ENCODE measurements at places on chromosomes 4 and X.

DNA sequence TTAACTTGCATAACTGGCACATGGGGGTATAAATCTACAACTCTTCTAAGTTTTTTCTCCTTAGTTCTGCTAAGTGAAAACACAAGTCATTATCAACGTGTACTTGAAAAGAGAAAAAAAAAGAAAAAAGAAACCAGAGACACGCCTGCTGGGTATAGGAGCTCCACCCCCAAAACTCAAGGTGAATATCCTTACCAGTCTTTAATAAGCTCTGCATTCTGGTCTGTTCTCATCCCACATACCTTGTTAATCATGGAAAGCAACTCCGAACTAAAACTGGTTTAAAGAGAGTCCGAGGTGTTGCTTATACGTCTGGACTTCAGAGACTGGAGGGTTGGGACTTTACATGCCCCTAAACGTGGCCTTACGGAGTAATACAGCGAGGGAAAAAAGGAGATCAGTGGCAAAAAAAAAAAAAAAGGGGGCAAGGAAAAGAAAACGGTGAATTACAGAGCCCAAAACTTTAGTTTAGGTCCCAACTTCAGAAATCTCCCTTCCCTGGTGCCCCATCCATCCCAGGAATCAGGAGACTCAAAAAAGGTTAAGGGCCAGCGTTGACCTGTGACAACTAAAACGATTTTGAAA is 1.0 kb downstream of the PGRMC2 start:
- DNase-seq: no peak

GRCh38 chr4:108113229-108113628 is 55.5 kb downstream of the LEF1 start:
- no peak for DNase-seq

- DNase-seq: no peak
These were observed 54.3 kb upstream of the ARX start for GRCh38 chrX:25070038-25070437.

DNA sequence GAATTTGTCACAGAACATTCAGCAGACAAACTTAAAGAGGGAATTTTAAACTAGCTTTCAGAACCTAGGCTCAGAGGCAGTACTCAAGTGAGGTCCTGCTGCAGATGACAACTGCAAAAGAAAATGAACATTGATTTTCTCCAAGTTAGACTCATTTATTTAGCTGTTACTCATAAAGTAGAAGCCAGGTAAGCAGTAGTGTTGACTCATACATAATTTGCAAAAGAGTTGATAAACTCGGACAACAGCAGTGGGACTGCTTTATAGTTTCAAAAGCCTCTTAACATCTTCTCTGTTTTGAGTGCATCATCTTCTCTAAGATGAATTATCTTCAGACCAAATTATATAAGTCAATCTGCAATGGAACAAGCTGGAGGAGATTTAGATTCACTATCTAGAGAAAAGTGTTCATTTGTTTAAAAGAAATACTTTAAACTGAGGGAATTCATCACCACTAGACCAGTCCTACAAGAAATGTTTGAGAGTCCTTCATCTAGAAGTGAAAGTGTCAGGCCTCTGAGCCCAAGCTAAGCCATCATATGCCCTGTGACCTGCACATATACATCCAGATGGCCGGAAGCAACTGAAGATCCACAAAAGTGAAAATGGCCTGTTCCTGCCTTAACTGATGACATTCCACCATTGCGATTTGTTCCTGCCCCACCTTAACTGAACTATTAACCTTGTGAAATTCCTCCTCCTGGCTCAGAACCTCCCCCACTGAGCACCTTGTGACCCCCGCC is 49.5 kb downstream of the COQ2 start:
- no peak for DNase-seq

GRCh38 chr4:90943311-90943710 is 816.1 kb downstream of the CCSER1 start:
- DNase-seq: no peak

- no peak for DNase-seq
These were observed 2334.6 kb downstream of the PCDH7 start for GRCh38 chr4:33054656-33055196.

DNA sequence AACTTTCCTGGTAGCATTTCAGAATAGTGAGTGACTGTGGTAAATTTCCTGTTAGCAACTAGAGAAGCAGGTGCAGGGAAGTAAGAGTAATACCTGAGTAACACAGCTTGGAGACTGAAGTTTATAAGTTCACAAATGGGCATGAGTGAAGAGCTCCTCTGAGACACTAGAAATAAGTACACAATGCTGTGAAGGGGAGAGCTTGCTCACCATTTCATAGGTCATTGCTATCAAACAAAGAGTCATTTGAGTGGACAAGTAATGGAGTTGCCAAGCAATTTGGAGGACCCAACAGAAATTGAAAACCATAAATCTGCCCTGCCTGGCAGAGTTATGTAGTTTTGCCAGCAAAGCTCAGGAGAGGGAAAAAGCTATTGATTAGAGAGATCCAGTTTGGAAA is 523.6 kb downstream of the TRAM1L1 start:
- DNase-seq: no peak

DNA sequence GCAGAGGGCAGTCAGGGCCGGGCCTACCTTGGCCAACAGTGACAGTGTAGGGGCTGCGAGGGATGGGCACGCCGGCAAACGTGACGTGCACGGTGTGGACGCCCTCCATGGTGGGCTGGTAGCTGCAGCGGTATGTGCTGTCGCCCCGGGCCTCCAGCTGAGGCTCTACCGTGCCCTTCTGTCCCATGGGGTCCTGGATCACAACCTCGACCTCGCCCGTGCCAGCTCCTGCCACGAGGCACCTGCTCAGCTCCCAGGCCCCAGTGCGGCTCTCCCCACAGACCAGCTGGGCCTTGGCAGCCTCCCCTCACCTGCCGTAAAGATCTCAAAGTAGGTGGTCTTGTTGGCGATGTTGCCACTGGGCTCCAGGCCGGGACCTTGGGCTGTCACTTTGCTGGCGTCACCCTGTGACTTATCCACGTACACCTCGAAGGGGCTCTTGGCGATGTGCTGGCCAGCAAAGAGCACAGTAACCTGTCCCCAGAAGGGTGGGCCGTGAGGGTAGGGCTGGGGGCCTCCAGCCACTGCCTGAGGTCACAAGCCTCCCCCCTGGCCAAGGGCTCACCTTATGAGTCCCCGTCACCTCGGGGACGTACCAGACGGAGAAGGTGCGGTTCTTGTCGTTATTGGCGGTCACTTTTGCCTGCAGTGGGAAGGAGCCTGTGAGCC is 8.3 kb downstream of the FLNA start:
- no peak for DNase-seq

DNA sequence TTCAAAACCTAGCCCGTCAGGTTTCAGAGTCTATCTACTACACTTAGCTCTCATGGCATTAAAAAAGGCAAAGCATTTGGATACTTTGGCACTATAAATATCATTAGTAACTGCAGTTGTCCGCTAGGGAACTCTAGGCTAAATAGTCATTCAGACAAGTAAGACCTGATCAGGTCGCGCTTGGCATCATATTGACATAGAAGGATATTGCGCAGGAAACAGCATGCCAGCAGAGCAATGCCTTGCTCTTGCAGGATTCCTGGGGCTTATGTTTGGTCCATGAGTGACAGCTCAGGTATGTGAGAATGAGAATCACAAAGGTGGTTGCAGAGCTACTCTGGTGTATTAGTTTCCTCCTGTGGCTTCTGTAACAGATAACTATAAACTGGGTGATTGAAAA is 62.7 kb downstream of the KDM6A start:
- DNase-seq: no peak

Measured in non-pigmented ciliary epithelial cell (primary cell).